Retina (tissue), 1 donor: ENCODE measurements at places on chromosomes 5 and 9.

DNA sequence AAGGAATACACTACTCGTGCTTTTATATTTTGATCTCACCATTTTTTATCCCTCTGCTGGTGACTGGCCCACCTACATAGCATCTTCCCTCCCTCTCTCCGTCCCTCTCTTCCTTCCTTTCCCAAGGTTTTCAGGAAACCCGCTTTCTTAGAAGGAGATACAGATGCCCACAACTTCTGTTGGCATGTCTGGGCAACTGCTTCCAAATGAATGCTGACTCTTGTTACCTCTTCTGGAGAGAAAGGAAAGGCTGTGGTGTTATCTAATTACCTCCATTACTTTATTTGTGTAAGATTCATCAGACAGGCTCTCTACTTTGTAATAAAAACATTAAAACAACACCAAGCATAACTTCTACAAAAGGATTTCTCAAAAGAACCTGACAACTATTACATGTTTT is 20.2 kb downstream of the FANCC start:
- no peak for DNase-seq

GRCh38 chr9:21616082-21616778 is 134.1 kb upstream of the IFNE start:
- no peak for DNase-seq

- no peak for DNase-seq
Observed at GRCh38 chr9:133440874-133441273, 18.7 kb downstream of the ADAMTS13 start.

DNA sequence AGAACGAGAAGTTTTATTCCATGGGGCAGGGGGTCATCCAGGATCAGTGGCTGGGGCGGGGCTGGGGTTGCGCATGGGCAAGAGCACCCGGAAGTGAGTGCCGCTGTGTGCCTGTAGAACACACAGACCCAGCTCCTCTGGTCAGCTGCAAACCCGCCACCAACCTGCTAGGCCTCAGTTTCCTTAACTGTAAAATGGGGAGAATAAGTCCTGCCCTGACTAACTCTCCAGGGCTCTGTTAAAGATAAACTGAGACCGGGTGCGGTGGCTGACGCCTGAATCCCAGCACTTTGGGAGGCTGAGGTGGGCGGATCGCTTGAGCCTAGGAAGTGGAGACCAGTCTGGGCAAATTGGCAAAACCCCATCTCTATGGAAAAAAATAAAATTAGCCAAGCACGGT is 152.2 kb downstream of the GABBR2 start:
- DNase-seq = no peak

- no peak for DNase-seq
Observed at GRCh38 chr5:112238473-112238872, 180.6 kb downstream of the EPB41L4A start.

- no peak for DNase-seq
Observed at GRCh38 chr5:106314221-106314824, 1356.4 kb downstream of the EFNA5 start.

- DNase-seq = no peak
Observed at GRCh38 chr9:880725-881124, 39.2 kb downstream of the DMRT1 start.

GRCh38 chr9:131734165-131734610 is 5.7 kb downstream of the RAPGEF1 start:
- no peak for DNase-seq

GRCh38 chr5:140312067-140312790 is 9.3 kb upstream of the PFDN1 start:
- DNase-seq = no peak
